Hypothalamus (tissue), 51 donors: ENCODE measurements at places on chromosomes 7 and 10.

DNA sequence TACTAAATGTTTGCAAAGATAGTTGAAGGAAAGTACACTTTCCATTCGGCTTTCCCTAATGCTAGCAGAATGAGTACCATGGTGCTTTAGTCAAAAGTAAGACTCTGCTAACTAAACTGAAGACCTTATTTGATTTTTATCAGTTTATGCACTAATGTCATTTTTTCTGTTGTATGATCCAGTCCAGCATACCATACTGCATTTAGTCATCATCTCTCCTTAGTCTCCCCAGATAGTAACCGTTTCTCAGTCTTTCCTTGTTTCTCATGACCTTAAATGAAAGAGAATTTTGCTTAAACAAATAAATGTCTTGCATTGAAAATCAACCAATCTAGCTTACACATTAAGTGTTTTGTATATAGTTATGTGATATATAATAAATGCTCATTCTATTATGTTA, 529.5 kb upstream of the SEMA3D start:
- no peak for DNase-seq

DNA sequence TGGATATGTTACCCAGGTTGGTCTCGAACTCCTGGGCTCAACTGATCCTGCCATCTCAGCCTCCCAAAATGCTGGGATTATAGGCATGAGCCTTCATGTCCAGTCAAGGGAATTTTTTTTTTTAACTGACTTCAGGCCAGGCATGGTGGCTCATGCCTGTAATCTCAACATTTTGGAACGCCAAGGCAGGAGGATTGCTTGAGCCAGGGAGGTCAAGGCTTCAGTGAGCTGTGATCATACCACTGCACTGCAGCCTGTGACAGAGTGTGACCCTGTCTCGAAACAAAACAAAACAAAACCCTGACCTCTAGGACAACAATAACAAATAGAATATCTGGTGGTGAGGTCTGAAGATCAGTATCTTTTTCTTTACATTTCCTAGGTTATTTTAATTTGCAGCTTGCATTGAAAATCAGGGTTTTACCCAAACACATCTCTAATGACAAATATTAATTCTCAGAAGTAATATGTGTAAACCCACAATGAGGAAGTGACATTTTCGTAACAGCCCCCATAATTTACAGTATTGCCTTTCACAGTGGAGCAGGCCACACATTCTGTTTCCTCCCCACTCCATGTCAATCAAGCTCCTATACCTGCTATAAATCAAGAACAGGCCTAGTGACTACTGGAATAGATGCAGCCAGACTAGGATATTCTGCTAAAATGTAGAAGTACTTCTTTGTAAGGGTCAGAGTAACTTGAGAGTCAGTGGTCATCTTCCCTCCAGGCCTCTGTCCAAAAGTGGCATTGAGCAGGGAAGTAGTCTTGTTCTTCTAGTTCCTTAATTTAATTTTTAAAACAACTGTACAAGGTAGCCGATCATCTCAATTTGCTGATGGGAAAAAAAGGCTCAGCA, 43.3 kb upstream of the ECHDC3 start:
- DNase-seq = no peak

DNA sequence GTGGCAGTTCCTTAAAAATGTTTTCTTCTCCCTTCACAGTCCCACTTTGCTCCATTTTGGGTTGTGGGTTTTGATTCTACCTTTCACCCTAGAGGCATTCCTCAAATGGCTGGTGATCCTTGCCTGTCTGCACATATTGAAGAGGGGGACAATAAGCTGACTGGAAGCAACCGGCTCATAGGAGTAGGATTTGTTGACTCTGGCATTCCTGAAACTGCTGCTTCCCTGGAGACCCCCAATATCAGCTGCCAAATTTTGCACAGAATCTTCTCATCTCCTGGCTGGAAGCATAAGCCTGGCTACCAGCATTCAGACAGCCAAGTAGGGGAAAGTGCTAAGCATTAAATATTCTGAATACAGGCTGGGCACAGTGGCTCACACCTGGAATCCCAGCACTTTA, 53.7 kb downstream of the KIF5B start:
- DNase-seq = no peak

DNA sequence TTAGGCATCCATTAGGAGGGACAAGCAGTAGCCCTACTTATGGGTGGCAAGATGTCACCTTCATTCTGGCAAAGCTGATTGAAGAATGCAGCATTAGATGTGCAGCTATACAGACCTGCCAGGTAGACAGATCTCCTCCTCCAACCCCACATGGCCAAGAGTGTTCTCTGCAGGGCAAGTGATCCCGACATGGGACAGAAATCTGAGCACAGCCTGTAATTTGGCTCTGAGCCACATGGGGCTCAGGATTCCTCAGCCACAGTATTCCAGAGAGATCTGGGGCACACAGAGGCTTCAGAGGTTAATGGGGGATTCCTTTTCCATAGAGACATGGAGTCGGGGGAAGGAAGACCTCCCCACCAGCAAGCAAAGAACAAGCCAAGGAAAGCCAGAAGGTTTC, 58.7 kb upstream of the GDF10 start:
- DNase-seq = no peak

DNA sequence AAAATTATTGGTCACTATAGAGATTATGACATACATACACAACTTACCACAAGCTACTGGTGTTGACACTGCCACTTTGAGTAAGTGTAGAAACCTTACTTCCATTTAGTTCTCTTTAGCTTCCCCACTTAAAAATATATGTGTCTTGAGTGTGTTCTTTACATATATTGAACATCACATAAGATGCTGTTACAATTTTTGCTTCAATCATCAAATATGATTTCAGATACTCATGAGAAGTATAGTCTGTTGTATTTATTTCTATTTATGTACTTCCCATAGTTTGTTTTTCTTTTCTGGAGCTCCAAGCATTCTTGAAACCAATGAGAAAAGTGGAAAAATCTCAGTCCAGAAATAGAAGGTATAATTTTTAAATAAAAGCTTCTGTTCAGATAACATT, 102.7 kb upstream of the SDK1 start:
- no peak for DNase-seq

DNA sequence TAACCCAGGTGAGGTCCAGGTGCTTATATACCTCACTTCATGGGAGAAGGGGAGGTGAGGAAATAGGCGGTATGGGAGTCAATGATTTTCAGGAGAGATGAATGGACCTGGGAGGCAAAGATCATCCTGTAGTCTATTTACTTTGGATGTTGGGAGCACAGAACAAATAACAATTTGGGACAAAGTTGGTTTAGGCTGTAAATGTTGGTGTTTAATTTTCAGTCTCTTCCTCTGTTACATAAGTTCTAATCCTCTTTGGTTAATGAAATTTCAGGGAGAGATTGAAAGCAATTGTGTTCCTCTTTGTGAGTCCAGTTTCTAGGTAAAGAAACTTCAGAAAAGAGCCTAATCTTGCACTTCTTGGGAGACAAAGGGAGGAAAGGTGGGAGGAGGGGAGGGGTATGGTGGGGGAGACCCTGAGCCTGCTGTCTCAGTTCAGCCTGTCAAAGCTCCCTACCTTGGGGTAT, 46.9 kb downstream of the AKR1C4 start:
- no peak for DNase-seq

- no peak for DNase-seq
Observed at GRCh38 chr7:129644634-129645230, 33.2 kb downstream of the NRF1 start.

- DNase-seq = no peak
Observed at GRCh38 chr10:69268761-69269416, 9.4 kb upstream of the HK1 start.

- DNase-seq = no peak
Observed at GRCh38 chr10:49093922-49094321, 21.4 kb downstream of the VSTM4 start.

DNA sequence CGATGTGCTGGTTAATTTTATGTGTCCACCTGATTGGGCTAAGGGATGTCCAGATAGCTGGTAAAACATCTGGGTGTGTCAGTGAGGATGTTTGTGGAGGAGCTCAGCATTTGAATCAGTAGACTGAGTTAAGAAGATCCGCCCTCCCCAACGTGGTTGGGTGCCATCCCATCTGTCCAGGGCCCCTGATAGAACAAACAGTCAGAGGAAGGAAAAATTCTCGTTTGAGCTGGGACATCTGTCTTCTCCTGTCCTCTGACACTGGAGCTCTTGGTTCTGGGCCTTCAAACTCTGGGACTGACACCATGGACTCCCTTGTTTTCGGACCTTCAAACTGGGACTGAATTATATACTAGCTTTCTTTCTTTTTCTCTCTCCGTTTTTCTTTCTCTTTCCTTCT, 59.6 kb downstream of the CARD11 start:
- DNase-seq = no peak

DNA sequence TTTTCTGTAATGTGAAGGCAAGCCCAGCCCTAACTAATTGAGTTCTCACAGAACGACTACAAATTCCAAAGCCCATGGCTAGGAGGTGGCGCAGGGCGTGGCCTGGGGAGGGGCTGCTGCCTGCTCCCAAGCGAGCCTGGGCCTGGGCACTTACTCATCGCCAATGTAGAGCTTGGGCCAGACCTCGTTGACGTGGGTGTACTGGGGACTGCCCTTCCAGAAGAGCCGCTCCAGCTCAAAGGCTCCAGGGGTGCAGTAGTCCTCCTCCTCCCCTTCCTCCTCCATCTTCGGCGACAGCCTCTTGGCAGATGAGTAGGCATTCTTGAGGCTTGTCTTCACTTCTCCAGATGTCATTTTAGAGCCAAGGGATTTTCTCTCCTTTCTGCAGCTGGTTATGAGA, 53.3 kb upstream of the SAMD8 start:
- no peak for DNase-seq

DNA sequence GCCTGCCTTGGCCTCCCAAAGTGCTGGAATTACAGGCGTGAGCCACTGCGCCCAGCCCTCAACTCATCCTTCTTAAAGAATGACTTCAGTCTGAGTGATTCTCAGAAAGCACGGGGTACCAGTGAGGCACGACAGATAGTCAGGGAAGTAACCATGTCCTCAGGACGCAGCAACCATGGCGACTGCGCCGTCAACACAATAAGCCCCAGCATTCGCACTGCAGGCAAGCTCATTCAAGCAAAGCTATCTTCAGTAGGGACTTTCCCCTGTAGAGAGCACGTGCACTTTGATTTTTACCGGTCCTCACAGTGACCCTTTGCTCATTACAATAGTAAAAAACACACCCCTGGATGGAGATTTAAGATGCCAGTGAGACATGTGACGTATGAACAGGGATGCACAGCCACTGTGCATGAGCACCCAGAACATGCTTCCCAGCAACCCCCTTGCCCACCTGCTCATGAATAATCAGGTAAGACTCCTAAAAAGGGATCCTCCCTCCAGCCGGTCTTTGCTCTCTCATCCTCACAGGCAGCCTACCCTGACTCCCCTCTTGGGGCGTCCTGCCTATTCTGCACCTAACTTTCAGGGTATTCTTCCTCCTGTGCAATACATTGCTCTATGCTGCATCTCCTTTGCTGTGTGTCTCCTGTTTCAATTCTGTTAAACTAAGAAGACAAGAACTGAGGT, 9.1 kb downstream of the WDR86 start:
- DNase-seq = no peak

DNA sequence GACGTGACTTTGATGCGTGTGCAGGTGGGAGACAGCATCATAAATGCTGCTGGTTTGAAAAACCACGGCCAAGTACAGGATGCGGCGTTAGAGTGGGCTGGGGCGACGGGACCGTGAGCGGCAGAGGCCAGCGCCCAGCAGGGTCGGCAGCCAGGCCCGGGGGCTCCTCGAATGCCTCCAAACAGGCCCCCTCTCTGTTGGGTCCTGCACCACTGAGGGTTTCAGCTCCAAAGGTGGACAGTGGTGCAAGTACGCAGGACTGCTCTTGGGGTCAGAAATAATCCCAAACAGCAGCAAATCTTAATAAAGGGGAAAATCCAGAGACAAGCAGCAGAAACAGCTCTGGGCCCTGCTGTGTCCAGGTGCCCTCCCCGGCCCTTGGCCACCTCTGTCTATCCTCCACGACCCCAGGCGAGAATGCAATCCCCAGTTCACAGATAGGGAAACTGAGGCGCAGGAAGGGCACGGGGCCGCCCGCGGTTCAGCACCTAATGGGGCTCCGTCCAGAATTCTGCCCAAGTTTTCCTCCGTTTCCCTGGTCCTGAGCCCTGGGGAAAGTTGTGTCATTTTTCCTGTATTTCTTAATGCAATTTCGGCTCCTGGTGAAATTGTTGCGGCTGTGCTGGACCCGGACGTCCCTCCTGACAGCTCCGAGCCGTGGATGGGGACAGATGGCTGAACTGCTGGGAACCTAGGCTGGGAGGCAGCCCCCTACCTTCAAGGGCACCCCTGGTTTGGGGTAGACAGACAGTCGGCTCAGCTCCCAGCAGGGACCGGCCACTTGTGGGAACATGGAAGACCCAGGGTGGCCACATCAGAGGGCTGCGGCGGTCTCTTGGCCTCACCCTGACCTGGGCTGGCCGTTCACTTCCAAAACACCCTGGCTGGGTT, 97.4 kb downstream of the FOXL3 start:
- no peak for DNase-seq

DNA sequence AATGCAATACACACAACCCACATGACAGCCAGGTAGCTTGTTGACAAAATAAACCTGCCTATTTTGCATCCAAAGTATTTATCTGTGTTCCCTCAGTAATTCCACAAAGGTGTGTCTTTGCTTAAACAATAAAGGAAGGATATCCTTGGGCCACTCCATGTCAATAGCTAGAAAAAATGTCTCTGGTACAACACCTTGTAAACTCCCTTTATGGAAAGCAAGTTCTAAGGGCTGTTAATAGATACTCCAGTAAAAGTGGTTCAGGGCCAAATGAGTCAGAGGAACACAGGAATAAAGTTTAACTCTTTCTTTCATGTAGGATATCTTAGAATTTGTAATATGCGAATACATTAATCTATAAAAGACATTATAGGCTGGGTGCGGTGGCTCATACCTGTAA, 96.9 kb upstream of the LRRTM3 start:
- DNase-seq = no peak

DNA sequence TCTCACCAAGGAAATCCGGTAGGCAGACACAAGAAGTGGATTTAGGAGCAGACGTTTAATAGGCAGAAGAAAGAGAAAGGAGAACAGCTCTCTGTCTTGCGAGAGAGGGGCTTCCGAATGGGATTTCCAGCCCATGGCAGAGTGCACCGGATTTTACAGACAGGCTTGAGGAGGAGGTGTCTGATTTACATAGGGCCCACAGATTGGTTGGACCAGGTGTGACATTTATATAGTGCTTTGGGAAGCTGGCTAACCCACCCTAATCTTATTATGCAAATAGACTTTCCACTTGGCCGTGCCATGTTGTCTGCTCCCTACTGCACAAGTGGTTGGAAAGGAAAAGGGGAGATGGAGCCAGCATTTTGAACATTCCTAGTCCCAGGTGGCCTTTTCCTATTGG, 57.8 kb downstream of the ANKMY2 start:
- no peak for DNase-seq

- no peak for DNase-seq
Observed at GRCh38 chr10:128044961-128045832, 81.0 kb downstream of the MKI67 start.

DNA sequence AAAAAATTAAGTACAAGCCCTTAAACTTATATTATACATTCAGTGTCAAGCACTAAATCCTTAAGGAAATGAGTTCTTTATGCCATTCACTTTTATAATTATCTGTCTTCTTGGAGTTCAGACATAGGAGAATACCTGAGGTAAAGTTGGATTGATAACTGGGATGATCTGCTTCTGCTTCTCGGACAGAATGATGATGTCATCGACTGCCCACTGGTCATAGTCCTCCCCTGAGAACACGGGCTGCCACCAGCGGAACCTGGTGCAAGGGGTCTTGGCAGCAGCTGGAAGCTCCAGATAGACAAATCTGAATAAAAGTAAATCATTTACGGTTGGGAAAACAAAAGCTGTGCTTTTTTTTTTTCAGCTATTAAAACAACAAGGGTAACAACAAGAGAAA, 148.2 kb upstream of the SLC26A5 start:
- DNase-seq = no peak
